Activated CD4-positive, alpha-beta T cell treated with anti-CD3 and anti-CD28 coated beads, Interleukin-2, amount 50 U/mL, for 48 hours (primary cell): ENCODE measurements at places on chromosomes 11 and 22.

- no peak for DNase-seq
Measured at GRCh38 chr22:24727218-24727851, 47.2 kb downstream of the PIWIL3 start.

GRCh38 chr11:120643284-120643683, 131.7 kb downstream of the GRIK4 start:
- DNase-seq = no peak

DNA sequence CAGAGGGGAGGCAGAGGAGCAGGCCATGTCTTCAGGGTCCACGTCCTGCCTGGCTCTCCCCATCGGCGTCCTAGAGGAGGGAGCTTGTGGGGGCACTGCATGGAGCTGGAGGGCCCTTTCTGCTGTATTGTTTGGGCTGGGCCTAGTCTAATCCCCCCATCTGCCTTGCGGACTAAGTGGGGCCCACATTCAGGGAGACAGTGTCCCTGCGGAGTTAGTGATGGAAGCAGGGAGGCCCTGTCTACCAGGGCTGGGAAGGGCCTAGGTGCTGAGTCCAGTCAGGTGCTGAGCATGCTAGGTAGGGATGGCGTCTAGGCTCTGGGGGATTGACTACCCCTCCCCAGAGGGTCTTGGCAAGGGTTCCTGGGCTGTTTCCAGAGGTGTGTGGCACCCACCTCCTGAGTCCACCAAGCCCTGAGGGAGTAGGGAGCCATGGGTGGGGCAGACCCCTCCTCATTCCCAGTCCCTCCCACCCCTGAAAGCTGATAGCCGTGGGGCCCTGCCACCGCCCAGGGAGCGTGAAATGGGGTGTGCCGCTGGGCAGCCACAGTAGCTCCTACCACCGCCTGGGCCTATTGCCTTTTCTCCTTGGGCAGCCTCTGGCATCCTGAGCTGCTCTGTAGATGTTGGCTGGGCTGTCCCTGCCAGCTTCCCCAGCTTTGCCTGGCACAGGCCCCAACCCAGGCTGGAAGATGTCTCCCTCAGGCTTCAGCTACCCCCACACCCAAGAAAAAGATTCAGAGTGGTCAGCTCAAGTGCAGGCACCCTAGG, 1.9 kb upstream of the POLD4 start:
- DNase-seq = no peak

- DNase-seq = no peak
Measured at GRCh38 chr11:36427079-36427478, 83.0 kb downstream of the TRAF6 start.

GRCh38 chr11:11252403-11252802, 100.6 kb downstream of the CSNK2A3 start:
- DNase-seq = no peak

- no peak for DNase-seq
Measured at GRCh38 chr11:304061-304506, 3.5 kb upstream of the IFITM2 start.

DNA sequence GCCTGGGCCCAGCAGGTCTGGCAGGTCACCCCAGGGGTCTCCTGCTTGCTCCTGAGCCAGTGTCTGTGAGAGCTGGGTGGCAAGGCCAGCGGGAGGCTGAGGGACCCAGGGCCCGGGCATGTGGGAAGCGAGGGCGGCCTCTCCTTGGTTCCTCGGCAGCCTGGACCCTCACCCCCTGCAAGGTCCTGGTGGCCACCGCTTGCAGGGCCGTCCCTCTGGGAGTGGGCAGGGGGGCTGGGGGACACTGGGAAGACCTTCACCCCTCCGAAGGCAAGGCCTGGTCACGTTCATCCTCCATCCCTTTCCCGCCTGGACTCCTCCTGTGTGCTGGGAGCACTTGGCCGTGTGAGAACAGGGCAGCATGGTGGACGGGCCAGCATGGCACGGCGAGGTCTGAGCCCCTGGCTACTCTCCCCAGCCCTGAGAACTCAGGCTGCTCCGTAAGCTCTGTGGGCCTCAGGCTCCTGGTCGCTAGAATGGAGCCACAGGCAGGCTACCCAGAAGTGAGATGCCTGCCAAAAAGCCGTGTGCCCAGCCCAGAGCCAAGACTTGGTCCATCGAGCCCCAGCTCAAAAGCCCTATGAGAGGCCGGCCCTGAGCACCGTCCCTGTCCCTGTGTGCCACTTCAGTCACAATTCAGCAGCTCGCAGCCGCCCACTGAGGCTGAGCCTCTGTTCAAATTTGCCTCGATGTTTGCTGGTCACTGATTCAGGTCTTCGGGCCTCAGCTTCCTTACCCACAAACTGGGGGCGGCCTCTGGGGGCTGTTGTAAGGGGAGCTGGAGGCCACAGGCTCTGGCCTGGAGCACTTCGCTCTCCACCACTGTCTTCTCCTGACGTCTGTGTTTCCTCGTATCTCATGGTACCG, 45.0 kb downstream of the IGLL1 start:
- DNase-seq = no peak

DNA sequence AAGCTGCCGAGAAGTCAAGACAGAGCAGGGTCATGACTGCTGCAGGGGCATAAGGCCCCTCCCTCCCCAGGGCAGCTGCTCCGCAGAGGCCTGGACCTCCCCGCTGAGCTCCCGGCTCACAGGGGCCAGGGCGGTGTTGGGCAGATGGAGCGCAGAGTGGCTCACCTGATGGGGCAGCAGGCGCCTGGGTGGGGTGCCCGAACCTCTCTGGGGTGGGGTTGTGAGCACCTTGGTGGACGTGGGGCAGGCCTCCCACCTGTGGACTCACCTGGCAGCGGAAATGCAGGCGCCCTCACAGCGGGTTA, 22.9 kb downstream of the MUC6 start:
- no peak for DNase-seq
